ENCODE measurements at places on chromosomes 1 and 21.

GRCh38 chr1:30716646-30717045 is 6.7 kb downstream of the MATN1 start:
- no peak for DNase-seq

DNA sequence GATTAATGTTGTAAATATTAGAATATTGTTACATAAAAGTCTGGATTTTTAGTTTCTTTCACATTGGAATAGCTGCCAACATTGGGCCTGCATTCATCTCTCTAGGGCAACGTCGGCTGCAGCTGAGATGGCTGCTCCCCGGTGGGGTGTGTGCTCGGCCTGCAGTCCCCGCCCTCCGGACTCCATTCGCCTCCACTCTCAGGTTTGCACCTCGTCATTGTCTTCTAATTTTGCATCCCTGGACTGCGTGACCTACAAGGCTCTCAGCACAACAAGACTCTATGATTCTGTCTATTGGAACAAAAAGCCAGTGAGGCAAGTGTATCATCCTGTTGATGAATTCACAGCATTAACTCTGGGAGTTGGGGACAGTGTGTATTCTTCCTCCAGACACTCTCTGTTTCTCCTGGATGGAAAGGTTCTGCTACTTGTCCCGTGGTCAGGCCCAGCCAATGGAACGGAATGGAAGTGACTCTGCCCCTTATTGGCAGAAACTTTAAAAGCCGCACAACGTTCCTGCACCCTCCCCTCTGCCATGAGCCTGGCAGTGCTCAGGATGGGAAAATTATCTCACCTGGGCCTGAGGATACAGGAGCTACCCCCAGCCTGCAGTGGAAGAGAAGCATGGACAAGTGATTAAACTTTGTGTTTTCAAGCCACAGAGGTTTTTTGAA is 105.0 kb upstream of the SAMD11 start:
- DNase-seq, result no peak

- no peak for DNase-seq
Observed at GRCh38 chr1:15220825-15221431, 26.1 kb upstream of the FHAD1 start.

DNA sequence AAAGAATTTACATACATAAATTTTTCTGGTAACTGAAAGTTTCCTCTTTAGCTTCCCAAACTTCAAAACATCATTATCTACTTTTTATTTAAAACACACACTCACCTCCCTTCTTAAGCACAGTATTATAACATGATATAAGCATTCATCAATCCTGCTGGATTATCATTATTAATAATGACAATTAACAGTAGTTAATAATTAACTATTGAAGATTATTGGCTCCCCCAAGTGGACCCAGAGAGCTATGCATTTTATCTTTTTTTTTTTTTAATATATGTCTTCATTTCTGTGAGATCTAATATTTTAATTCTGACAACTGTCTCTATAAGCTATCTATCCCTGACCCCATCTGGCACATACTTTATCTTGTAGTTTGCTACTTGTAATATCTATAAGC is 252.1 kb upstream of the CACYBP start:
- no peak for DNase-seq

GRCh38 chr1:24015221-24016210 is 35.4 kb upstream of the SRSF10 start:
- DNase-seq, result no peak

DNA sequence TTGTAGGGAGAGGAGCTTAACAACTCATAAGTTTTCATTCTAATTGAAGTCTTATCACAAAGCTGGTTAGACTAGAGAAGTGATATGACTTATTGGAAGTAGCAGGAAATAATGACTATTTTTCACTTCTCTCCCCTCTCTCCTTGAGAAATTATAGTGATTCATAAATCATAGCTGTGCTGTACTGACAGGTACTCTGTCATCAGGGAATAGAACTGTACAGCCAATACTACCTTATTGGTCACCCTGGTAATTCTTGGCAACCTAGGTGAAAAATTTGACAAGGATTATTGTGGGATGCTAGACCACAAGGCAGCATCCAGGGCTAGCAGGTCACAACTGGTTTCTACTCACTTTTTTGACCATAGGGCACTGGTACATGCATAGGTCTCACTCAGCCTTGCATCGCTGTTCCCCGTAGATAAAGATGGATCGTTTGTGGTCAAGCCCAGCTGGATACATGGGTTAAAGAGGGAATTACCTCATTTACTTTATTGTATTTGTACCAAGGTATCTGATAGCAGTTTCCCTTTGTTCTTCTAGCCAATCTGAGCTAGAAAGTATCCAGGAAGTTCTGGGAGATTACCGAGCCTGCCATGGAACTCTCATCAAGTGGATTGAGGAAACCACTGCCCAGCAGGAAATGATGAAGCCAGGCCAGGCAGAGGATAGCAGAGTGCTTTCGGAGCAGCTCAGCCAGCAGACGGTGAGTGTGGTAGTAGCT is 113.6 kb downstream of the MACF1 start:
- DNase-seq, result no peak

DNA sequence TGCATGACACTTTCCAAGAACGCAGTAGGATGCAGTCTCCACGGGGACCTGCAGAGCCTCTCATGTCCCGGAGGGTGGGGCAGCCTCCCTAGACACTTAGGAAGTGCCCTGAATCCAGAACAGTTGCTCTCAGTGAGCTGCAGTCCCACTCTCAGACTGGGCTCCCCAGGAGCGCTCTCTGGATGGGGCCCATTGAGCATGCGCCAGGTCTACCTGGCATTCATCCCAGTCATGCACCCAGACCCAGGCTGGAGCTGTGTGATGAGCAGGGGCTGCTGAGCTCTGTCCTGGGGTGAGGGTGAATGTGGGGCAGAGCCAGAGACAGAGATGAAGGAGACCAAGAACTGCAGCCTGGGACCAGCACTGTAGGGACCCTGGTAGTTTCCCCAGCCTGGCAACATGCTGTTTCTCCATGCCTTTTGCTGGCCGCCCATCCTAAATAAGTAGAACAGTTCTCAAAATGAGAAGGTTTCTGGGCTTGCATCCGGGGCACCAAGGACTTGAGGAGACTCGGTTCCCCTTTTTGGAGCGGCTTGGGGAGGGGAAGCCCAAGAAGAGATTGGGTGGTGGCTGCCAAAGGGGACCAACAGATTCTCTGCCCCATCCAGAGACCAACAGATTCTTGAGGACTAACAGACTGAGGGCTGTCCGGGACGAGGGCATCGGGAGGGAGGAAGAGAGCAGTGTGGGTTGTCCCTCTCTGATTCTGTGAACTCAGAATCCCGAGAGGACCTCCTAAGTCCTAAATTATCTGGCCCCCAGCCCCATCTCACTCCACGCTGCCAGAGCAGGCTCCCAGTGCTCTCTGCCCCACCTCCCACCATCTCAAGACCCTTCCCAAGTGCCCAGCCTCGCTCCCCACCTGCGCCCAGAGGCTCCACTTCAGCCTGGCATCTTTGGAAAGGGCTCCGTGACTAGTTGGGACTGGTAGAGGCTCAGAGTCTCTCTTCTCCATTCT is 1.0 kb upstream of the PGLYRP4 start:
- DNase-seq, result peak; percentile 51

GRCh38 chr1:166895766-166896165 is 19.7 kb upstream of the TADA1 start:
- no peak for DNase-seq

DNA sequence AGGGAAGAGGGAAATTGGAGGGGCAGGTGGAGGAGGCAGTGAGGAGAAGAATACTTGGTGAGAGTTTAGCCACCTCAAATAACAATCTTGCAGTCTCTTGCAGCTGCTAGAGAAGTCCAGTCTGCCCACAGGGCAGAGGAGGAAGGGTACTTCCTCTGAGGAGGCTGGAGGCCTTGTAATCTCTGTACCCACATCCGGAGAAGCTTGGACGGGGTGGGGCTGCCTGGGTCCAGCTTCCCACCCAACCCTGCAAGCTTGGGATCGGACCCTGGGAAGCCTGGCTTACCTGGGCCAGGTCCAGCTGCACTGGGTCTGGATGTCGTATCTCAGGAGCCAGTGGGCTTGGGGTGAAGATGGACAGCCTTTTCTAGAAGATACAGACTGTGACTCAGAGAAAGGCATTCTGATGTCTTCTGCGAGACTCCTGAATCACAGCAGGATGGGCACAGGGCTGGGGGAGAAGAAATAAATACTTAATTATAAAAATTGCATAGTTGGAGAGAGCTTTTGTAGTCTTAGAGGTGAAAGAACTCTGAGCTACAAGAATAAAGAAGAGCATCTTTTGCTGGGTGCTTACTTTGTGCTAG is 111.8 kb upstream of the JUN start:
- peak; percentile 46 for DNase-seq
